ENCODE measurements at places on chromosomes 3 and 15.

- no peak for DNase-seq
Observed at GRCh38 chr15:63203451-63204090, 14.2 kb downstream of the RAB8B start.

GRCh38 chr3:15342246-15342645 is 9.9 kb upstream of the SH3BP5 start:
- no peak for DNase-seq

DNA sequence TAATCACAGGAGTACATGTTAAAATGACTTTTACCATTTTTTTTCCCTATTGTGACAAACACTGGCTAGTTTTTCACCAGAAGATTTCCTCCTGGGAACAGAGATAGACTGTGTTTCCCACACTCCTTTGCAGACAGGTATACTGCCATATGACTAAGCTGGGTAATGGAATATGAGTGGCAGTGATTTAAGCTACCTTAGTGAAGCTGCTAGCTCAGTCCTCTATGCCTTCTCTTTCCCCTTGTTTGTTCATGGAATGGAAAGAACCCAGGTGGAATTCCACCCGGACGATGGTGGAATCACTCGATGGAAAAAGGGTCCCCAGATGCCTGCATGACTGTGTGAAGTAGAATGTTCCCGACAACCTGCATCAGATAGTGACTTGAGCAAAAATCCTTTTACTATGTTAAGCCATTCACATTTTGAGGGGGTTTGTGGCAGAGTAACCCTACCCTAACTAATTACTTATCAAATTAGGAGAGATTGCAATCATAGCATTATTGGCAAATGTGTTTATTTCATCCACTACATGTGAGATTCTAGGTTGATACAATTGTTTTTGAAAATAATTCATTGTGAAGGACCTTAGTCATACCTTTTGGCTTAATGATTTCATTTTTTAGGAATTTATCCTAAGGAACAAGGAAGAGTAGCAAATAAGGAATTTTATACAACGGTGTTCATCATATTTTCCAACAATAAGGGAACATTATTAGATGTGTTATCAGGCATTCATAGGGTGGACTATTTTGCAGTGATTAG is 16.5 kb downstream of the THSD4 start:
- DNase-seq: no peak

DNA sequence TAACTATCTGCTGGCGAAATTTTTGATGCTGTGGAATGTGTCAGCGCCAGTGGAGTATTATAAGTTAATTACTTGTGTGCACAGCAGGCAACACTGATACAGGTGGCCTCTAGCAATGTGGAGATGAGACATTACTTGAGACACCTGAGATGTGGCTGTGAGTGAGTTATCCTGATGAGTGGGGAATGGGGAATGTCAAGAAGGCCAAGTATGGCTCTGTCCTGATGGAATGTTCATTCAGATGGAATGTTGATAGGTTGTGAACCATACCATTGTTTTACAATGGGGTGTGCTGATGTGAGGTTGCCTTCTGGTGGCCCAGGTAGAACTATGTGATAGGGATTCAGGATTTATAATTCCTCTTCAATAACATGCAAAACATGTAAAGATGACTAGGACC is 404.8 kb downstream of the PTPRG start:
- DNase-seq: no peak

DNA sequence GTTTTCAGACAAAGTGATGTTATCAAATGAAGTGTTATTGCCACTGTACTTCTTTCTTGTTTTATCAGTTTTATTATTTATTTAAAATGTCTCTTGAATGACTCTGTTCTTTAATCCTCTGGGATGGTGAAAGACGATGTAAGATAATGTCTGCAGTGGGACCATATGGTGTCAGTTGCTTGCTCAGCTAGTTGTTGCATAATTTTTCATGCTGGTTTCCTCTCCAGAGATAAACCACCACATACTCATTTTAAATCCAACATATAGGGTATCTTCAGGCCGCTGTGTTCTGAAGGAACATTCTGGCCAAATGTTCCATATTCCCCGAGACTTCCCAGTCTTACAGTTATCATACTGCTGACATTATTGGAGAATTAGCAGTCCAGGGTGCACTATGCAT is 75.9 kb downstream of the GABRG3 start:
- no peak for DNase-seq

- DNase-seq: no peak
Observed at GRCh38 chr15:26771578-26772153, 1.2 kb downstream of the GABRB3 start.

- no peak for DNase-seq
Observed at GRCh38 chr3:128698211-128699047, 27.6 kb upstream of the RAB7A start.

- no peak for DNase-seq
Observed at GRCh38 chr15:91737151-91737818, 116.2 kb upstream of the SLCO3A1 start.

GRCh38 chr3:35970793-35971192 is 331.5 kb downstream of the ARPP21 start:
- DNase-seq: no peak

DNA sequence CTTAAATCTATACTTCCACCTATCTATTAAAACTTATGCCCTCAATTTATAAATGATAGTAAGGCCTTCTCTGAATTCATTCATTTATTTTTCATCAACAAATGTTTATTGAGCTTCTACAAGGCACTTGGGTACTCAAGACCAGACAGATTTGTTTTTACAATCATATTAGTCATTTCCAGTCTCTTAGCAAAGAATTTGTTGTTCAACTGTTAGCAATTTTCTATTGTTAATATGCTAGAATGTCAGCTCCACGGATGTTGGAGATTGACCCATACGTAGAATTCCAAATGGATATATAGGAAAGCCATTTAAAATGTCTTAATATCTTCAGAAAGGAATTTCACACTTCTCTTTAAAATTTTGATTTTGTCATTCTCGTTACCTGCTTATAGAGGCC is 36.7 kb downstream of the ZBTB38 start:
- DNase-seq: no peak

GRCh38 chr3:185756477-185756876 is 68.4 kb downstream of the IGF2BP2 start:
- no peak for DNase-seq

- DNase-seq: no peak
Observed at GRCh38 chr15:82963471-82964341, 11.2 kb upstream of the HOMER2 start.

DNA sequence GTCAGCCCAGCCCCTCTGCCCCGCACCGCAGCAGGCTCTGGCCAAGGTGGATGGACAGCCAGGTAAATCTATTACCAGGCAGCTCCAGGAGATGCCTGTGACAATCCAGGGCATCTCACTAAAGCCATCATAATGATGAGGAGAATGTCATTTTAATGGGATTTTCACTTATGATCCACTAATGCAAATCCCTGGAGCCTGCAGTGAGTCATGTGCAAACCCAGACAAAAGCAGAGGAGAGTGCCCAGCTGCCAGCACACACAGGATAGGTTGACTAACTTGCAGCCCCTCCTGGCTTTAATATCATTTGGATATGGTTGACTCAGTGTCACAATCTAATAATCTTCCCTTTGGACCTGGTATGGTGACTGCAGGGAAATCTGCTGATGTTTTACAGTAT is 206.9 kb upstream of the TRIM42 start:
- DNase-seq: no peak

Measured in SIG-M5 (cell line).